ENCODE measurements at places on chromosomes 5 and 9. TPM values are rescaled to one million over a fixed set of nuclear protein-coding genes. Genes with fewer than 3 reads are reported as not detected.

The COL15A1 gene
- 1.7 TPM for total RNA-seq

The CTNNA1 gene
- 461 TPM for total RNA-seq

The MYMK gene
- total RNA-seq, result not detected

The C9 gene
- not detected for total RNA-seq

The GPX8 gene
- total RNA-seq, result 133 TPM

The RAB3C gene
- not detected for total RNA-seq

The EFNA5 gene
- total RNA-seq, result 6.5 TPM

The SPEF2 gene
- total RNA-seq, result 4.3 TPM

The FRMD3 gene
- 0.86 TPM for total RNA-seq

The TRIM41 gene
- 9.9 TPM for total RNA-seq

The PITX1 gene
- total RNA-seq, result 66.7 TPM

The LIX1 gene
- total RNA-seq, result under 0.01 TPM

The HSPA9 gene
- 334 TPM for total RNA-seq

The SLC46A2 gene
- total RNA-seq, result not detected

The WDR41 gene
- 186 TPM for total RNA-seq

The EGR1 gene
- 6.1 TPM for total RNA-seq

The EGFL7 gene
- 9.9 TPM for total RNA-seq

The SHOC1 gene
- total RNA-seq, result under 0.01 TPM

The BTNL8 gene
- total RNA-seq, result not detected

The CARD6 gene
- total RNA-seq, result 8.7 TPM

The TMC1 gene
- total RNA-seq, result 1.3 TPM

The PHF24 gene
- total RNA-seq, result not detected

The TMEM232 gene
- 1.3 TPM for total RNA-seq

The TMEM252 gene
- total RNA-seq, result not detected

The PDGFRB gene
- 341 TPM for total RNA-seq

The SPATA31A3 gene
- total RNA-seq, result not detected

The PLK2 gene
- 219 TPM for total RNA-seq

The TLE4 gene
- 48.3 TPM for total RNA-seq

The BTF3 gene
- total RNA-seq, result 232 TPM

The PCAT7 gene
- total RNA-seq, result 0.64 TPM

The SNCAIP gene
- 19.0 TPM for total RNA-seq

The BRD3 gene
- total RNA-seq, result 3.5 TPM
